Activated T-cell treated with anti-CD3 and anti-CD28 coated beads, Interleukin-2, amount 50 U/mL, for 4 hours (primary cell): ENCODE measurements at places on chromosomes 16 and 17. TPM values are rescaled to one million over a fixed set of nuclear protein-coding genes. Genes with fewer than 3 reads are reported as not detected.

CORO6 gene
- 11.8 TPM for total RNA-seq

KRT12 gene
- total RNA-seq, result not detected

QPRT gene
- 3.0 TPM for total RNA-seq

CHRNE gene
- 0.18 TPM for total RNA-seq

PFAS gene
- total RNA-seq, result 254 TPM

PRR15L gene
- total RNA-seq, result 0.29 TPM

SMTNL2 gene
- total RNA-seq, result not detected

KRT33B gene
- not detected for total RNA-seq

SDK2 gene
- 0.08 TPM for total RNA-seq

PRR29 gene
- total RNA-seq, result not detected

RDM1 gene
- total RNA-seq, result not detected

PRSS33 gene
- 0.13 TPM for total RNA-seq

ESRP2 gene
- total RNA-seq, result 1.3 TPM

IKZF3 gene
- 106 TPM for total RNA-seq

CAVIN1 gene
- total RNA-seq, result 0.76 TPM

LITAFD gene
- total RNA-seq, result not detected

CRHR1 gene
- not detected for total RNA-seq

BCL7C gene
- 24.8 TPM for total RNA-seq

KRTAP2-4 gene
- not detected for total RNA-seq

TPSAB1 gene
- 0.35 TPM for total RNA-seq

CD300E gene
- total RNA-seq, result not detected

CCL22 gene
- total RNA-seq, result 121 TPM

CCL16 gene
- not detected for total RNA-seq

PPY gene
- total RNA-seq, result not detected

KRTAP4-3 gene
- total RNA-seq, result not detected

CALB2 gene
- total RNA-seq, result not detected

ACAP1 gene
- total RNA-seq, result 119 TPM

C16orf92 gene
- total RNA-seq, result not detected

P2RX5 gene
- 53.5 TPM for total RNA-seq

SOX15 gene
- total RNA-seq, result 0.20 TPM

SLC16A5 gene
- total RNA-seq, result 0.53 TPM

CCL2 gene
- 0.37 TPM for total RNA-seq

ABAT gene
- 3.4 TPM for total RNA-seq

ZSCAN10 gene
- 0.11 TPM for total RNA-seq

ANKS3 gene
- total RNA-seq, result 24.1 TPM

MTHFSD gene
- total RNA-seq, result 18.9 TPM

CCL3 gene
- 1,594 TPM for total RNA-seq

CA7 gene
- not detected for total RNA-seq
